ENCODE measurements at places on chromosomes 16 and 17.

DNA sequence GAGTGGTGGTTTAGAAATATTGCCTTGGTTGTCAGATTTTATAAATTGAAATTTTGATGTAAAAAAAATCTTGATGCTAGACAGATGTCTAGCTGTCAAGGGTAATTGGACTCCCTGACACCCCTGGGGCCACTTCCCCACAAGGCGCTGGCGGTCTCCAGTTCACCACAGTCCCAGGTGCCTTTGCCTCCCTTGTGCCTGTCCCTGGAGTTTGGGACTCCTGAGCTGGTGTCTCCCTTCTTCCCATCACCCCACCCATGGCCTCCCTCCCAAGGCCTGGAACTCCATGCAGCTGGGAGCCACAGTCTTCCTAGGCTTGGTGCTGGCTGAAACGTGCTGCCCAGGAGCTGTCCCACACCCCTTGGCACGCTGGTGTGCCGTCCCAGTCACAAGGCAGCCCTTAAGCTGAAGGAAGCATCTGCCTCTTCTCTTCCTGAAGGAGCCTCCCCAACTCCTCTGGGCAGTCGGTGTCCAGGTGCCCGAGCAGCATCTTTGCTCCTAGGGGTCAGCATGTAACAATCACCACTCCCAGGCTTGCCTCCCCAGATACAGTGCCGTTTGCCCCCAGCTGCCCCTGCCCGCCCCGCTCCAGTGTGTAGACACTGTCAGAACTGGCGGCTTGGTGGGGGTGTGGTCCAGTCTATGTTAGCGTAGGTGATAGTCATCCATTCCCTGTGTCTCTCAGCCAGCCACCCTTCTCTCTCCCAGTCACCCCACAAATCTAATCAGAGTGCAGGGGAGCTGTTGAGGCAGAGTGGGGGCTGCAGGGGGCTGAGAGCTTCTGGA lies 26.2 kb downstream of the POLR3E start:
- DNase-seq: no peak

DNA sequence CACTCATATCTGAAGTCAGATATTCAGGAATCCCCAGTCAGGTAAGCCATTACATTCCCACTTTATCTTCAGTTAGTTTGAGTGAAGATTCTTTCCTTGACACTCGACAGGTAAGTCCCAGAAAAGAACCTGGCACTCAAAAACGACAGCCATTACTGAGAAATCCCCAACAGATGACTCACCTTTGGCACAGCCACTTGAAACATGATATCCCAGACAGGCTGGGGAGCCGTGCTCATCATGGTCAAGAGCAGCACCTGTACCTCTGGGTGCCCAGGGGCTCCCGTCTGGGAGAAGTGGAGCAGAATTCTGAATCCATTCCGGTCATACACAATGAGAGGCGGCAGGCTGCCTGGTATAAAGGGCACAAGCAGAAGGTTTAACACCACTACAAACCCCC lies 16.8 kb upstream of the COG7 start:
- DNase-seq: no peak

DNA sequence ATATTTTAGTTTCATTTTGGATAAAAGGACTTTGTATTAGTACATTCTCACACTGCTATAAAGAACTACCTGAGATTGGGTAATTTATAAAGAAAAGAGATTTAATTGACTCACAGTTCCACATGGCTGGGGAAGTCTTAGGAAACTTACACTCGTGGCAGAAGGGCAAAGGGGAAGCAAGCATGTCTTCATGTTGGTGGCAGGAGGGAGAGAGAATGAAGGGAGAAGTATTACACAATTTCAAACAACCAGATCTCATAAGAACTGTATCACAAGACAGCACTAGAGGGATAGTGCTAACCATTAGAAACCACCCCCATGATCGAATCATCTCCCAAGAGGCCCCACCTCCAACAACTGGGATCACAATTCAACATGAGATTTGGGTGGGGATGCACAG lies 142.9 kb downstream of the USP31 start:
- DNase-seq: no peak

DNA sequence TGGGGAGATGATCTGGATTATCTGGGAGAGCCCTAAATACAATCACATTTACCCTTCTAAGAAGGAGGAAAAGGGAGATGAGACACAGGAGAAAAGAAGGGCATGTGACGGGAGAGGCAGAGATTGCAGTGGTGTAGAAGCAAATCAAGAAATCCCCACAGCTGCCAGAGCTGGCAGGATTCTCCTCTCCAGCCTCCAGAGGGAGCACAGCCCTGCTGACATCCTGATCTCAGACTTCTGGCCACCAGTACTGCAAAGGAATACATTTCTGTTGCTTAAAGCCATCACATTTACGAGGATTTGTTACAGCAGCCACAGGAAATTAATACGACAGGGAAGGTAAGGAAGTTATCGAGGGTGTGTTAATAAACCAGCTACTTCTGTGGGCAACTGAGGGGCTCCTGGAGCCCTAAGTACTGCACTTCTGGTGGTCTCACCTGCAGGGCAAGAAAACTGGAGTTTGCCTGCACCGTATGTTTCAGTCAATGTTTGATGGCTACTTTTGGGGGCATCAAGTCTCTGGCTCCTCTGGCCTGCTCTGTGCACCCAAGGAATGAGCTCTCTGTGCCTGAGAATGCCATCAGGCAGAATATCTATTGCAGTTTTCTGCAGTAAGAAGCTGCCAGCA lies 22.9 kb upstream of the CDH13 start:
- DNase-seq: no peak

GRCh38 chr16:30068750-30069610 lies 3.4 kb downstream of the ALDOA start:
- peak; percentile 48 for DNase-seq

GRCh38 chr16:53417011-53417410 lies 17.3 kb upstream of the RBL2 start:
- DNase-seq: no peak

GRCh38 chr16:57538235-57538721 lies 1.9 kb upstream of the CCDC102A start:
- no peak for DNase-seq

DNA sequence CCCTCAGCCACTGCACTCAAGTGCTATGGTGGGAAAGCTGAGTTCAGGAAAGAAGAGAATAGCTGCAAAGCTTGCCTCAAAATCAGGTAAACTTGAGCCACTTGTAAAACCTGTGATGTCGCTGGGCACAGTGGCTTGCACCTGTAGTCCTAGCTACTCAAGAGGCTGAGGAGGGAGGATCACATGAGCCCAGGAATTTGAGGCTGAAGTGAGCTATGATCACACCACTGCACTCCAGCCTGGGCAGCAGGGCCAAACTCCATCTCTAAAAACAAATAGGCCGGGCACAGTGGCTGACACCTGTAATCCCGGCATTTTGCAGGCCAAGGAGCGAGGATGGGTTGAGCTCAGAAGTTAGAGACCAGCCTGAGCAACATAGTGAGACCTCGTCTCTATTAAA lies 26.4 kb upstream of the SMURF2 start:
- DNase-seq: no peak

GRCh38 chr17:27778183-27778582 lies 22.1 kb downstream of the NOS2 start:
- DNase-seq: no peak

DNA sequence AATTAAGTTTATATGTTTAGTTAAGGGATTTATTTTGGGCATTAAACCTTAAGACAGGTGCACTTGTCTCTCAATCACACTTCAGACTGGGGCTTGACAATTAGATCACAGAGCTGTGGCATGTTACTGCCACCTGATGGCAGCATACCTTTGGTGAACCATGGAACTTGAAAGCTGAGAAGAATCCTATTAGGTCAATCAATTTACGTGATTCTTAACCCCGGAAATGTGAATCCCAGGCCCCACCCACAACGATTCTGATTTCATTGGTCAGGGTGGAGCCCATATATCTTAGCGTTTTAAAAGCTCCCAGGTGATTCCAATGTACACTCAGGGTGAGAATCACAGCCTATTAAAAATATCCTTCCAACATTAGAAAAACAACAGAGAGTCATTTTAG lies 91.0 kb downstream of the GSG1L start:
- no peak for DNase-seq

DNA sequence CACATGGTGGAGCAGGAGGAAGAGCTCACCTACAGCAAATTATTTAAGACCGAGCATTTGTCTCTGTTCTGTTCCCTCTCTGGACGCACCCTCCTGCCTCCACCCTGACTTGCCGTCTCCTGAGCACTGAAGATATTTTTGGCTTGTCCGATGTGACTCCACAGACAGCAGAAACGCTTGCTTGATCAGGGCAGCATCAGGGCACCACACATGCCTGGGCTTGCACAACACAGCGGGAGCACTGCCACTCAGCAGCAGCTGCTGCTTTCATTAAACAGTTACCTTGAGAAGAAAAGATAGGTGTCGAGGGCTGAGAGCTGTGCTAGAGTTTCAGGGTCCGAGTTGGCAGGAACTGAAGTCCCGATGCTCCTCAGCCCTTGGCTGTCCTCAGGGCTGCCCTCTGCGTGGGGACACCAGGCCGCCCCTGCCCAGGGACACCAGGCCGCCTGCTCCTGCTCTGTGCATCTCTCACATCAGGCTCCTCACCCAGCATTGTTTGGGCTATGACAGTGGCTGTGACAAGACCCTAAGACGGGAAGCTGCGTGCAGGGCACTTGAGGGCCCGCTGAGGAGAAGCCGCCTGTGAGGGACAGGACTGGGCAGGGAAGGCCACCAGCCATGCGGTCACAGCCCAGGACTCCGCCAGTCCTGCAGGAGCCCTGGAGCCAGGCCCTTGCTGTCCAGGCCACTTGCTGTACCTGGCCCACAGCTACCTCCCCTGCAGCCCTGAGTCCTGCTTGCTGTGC lies 21.3 kb upstream of the CDH15 start:
- DNase-seq: no peak

Data from effector memory CD8-positive, alpha-beta T cell (primary cell).